Neural progenitor cell (in vitro differentiated cells): ENCODE measurements at places on chromosomes 7 and 10. TPM values are rescaled to one million over a fixed set of nuclear protein-coding genes. Genes with fewer than 3 reads are reported as not detected.

GRCh38 chr10:45008524-45009161, 7.9 kb downstream of the ZNF22 start:
- DNase-seq = peak; percentile 78

GRCh38 chr7:98970016-98970615, 91.8 kb downstream of the TRRAP start:
- DNase-seq = no peak

DNA sequence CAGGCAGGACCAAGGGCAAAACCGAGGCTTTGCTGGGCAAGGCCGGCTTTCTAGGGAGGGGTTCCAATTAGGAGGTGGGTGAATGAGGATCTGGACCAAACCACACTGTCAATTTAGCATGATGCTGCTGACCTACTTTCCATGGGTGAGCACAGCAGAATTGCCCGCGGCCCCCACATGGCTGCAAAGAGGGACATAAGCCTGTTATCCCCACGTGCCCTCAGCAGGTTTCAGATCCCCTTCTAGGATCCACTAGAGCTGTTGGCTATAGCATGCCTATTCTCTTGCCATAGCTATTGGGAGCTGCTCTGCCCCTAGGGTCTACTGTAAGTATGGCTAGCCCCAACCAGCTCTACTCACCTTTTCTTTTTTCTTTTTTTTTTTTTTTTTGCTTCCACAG, 102.8 kb downstream of the COL13A1 start:
- DNase-seq = no peak

- no peak for DNase-seq
Measured at GRCh38 chr7:29270594-29271318, 76.2 kb downstream of the CHN2 start.

DNA sequence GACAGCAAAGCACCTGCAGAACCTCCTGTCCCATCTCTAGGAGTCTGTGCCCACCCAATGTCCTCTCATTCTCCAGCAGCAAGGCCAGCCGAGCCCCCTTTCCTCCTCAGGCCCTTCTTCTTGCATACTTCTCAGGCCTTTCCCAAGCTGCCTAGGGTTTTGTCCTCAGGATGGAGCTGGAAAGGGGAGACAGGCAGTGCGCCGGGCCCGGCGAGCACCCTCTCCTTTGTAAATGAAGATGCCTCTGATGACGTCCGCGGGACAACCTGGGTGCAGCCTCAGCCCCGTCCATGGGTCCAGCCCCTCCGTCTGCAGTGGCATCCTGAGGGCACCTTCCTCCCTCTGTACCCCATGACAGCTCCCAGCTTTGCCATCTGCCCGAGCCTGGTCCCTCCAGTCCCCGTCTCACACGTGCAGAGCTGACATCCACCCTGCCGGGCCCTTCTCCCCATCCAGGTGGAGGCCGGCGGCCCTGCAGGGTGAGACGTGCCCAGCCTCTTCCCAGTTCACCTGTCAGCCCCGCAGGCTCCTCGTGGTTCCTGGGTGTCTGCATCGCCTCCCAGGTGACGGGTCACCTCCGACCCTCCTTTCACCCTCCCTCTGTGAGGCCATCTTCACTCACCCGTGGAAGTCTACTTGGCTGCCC, 36.4 kb downstream of the JAKMIP3 start:
- no peak for DNase-seq

DNA sequence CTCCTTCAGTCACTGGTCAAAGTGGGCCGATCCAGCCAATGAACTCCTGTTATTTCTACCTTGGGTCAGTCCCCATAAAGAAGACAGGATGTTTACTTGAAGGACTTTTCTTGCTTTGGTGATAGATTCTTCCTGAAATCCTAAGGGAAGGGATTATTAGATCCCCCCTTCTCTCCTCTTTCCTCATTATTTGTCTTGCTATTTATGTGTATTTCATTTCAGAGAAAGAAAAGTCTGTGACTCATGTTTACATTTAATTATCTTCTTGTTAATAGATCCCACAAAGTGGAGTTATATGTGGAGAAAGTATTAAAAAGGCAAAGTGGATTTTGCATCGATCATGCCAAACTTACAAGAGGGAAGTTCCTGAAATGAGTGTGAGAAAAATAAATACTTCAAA, 341.5 kb downstream of the PHTF2 start:
- DNase-seq = no peak

GRCh38 chr7:111232249-111233084, 141.5 kb downstream of the LRRN3 start:
- no peak for DNase-seq

DNA sequence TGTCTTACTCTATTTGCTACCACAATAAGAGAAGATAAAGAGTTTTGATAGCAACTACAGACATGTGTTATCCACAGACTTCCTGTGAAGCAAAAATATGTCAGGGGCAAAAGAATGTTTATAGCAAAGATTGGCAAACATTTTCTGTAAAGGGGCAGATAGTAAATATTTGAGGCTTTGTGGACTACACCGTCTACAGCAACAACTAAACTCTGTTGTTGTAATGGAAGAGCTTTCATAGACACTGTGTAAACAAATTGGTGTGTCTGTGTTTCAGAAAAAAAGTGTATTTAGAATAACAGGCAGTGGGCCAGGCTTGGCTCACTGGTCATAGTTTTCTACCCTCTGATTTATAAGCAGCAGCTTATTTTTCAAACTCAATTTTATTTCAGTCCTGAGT, 521.4 kb downstream of the ANKRD7 start:
- no peak for DNase-seq

DNA sequence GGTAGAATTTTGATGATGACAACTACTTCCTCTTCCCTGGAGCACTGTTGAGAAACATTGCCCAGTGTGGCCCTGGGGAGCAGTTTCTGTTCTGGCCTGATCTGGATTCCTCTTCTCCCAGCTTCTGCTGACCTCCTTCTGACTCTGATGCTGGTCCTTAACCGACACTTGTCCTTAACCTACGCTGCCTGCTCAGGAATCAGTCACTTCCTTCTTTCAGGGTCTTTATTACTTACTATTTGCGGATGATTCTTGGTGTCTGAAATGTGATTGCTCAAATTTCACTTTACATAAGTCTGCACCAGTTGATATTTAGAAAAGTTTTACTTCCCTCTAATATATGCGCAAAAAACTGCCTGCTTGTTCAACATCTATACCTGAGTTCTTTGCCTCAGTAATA, 164.1 kb downstream of the PTEN start:
- DNase-seq = no peak

DNA sequence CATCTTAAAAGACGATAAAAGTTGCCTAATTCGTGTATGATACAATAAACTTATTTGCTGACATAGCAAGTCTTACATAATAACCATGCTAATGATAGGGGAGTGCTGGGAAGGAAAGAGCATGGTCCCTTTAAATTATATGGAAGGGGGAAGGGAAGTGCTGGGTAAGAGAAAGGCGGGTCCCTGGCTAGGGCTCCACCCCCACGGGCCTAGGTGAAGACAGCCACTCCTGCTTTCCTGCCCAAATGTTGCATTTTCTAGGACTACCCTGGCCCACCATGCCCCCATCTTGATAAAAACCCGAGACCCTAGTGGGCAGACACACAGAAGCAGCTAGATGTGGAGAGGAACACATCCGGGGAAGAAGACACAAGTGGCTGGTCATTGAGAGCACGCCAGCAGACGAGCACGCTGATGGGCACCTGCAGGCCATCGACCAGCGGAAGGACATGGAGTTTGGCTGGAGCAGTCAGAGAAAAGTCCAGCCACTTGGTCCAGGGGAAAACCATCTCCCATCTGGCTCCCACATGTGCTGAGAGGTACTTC, 328.7 kb downstream of the ARL4A start:
- DNase-seq = no peak

- no peak for DNase-seq
Measured at GRCh38 chr10:130630135-130630534, 493.9 kb downstream of the GLRX3 start.

DNA sequence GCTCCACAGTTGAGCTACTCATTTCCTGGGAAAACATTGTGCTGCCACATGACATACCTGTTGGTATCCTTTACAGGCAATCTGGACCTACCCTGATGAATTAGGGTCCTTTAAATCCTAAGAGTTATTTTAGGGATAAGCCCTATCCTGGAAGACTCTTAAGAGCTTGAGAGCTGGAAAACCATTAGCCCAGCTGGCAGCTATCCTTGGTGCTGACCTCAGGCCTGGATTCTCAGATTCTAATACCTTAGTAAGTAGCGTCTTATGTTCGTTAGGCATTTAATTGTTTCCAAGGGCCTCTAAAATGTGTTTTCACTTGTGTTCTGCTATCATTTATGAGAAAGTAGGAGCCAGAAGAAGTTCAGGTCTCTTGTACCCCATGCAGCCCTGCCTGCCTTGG, 93.0 kb upstream of the SORCS3 start:
- peak; percentile 71 for DNase-seq

GRCh38 chr10:128096486-128097199, 29.6 kb downstream of the MKI67 start:
- DNase-seq = no peak

DNA sequence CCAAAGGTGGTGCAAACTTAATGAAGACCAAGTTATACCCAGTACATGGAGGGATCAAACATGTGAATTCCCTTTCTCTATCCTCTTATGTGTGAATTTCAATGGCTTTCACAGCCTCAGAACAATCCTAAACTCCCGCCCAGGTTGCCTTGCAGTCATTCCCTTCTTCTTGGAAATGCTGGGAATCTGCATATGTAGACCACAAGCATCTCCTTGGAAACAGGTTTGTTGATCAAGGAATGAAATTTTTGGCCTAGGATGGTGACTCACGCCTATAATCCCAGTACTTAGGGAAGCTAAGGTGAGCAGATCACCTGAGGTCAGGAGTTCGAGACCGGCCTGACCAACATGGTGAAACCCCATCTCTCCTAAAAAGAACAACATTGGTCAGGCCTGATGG, 77.8 kb upstream of the ABI1 start:
- DNase-seq = no peak

DNA sequence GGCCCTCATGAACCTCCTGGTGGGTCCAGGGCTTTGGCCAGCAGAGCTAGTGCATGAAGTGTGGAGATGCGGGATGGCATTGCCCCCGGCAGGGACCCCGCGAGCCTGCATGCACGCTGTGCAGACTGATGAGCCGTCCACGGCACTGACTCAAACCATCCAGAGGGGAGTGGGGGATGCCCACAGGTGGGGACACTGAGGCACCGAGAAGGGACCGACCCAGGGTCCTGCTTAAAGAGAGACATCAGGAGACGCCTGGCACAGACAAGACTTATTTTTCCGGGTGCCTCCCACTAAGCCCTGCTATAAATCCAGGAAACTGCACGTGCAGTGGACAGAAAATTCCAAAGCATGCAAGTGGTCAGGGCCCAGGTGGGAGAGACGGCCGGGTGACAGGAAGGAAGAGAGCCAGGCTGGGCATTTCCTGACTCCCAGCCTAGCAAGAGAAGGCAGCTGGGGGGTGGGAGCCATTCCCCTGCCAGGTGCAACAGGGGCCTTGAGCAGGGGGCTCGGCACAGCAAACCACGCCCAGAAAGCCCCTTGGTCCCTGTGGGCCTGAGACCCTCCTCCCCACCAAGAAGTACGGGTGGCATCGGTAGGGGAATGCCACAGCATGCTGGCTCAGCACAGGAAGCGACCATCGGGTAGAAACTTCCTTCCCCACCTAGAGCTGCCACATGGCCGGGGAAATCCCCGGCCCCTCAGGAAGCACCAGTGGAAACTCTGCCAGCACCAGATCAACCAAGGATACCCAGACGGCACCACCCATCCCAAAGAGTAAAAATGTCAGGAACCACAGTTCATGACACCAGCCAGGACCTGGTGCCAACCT, 91.5 kb downstream of the FOXL3 start:
- no peak for DNase-seq

DNA sequence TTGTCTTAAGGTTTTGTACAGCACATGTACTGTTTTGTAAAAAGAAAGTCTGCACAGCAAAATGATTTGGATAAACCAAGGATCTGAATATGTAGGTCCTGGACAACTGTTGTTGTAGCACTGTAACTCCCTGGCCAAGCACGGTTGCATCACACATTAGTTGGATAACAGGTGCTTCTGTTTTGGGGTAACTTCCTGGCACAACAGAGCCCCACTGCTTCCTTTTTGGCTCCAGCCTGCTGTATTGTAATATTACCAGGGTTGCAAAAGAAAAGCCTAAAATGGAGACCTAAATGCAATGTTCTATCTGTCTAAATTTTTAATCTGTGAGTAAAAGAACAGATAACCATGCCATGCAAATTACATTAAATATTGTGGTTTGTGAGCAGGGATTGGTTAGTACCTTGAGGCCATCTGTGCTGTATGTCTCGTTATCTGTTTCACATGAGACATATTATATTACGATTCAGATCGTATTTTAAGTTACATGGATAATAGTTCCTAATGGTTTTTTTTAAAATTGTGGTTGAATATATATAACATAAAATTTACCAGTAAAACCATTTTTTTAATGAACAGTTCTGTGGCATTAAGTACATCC, 27.5 kb upstream of the WAC start:
- no peak for DNase-seq

- DNase-seq = no peak
Measured at GRCh38 chr10:132677473-132678227, 108.3 kb downstream of the NKX6-2 start.

DNA sequence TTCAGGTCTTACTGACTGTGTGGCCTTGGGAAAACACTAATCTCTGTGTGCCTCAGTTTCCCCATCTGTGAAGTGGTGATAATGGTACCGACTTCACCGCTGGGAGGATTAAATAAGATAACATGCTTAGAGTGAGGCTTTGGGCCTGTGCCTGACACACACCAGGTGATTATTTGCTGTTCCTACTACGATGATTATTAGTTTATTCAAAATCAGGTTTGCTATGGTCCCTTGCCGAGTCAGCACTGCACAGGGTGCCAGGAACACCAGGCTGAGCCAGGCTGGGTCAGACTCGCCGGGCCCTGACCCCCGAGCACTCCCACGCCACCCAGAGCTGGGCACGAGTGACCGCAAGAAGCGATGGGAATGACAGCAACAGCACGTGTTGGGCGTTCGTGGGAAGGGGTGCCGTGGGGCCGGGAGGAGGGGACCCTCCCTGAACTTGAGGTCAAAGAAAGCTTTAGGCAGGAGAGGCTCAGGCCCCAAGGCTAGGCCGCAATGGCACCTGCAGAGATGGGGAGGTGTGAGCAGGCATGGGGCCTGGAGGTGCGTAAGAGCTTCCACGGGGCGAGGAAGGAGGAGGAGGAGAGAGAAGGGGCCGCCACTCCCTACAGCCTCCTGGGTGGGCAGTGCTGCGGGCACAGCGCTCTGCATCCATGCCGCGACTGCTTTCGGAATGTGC, 325.4 kb downstream of the DNAJB6 start:
- DNase-seq = no peak

- DNase-seq = peak; percentile 72
Measured at GRCh38 chr10:95864906-95865813, 42.6 kb upstream of the CC2D2B start.

DNA sequence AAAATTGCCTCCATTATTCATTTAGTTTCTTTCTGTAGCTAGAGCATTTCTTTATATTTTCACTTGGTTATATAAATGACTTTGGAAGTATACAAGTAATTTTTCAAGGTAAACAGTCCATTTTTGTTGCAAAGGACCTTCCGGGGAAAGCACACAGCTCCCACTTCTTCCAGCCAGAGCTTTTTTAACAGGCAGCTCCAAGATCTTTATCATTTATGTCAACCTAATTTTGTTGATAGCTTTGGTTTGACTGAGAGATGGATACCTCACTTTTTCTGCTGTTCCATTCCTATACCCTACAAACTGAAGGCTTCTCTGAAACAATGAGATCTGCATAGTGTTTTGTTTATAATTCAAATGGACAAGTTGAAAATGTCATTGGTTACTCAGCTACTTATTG, 49.3 kb upstream of the RAB11FIP2 start:
- no peak for DNase-seq

The EPHB6 gene
- 4.8 and 14.2 TPM in 2 replicates for total RNA-seq

The TAS2R60 gene
- total RNA-seq = not detected in 2 replicates

The MACROH2A2 gene
- total RNA-seq = 159 and 183 TPM in 2 replicates

The SGMS1 gene
- total RNA-seq = 9.2 and 10.3 TPM in 2 replicates

The FXYD4 gene
- not detected in 2 replicates for total RNA-seq

The SVOPL gene
- total RNA-seq = 0.06 and 0.09 TPM in 2 replicates

The SORCS3 gene
- 0.26 and 0.34 TPM in 2 replicates for total RNA-seq

The IFIT3 gene
- 0.06 TPM in 1 of 2 replicates, not detected in the other for total RNA-seq

The GNG11 gene
- total RNA-seq = 0.56 and 0.86 TPM in 2 replicates
